Activated T-cell treated with anti-CD3 and anti-CD28 coated beads for 4 hours (primary cell): ENCODE measurements at places on chromosomes 16 and 17.

GRCh38 chr17:62967205-62967529, 1.1 kb downstream of the TANC2 start:
- no peak for DNase-seq

GRCh38 chr16:47731252-47731651, 270.1 kb downstream of the PHKB start:
- DNase-seq: no peak

DNA sequence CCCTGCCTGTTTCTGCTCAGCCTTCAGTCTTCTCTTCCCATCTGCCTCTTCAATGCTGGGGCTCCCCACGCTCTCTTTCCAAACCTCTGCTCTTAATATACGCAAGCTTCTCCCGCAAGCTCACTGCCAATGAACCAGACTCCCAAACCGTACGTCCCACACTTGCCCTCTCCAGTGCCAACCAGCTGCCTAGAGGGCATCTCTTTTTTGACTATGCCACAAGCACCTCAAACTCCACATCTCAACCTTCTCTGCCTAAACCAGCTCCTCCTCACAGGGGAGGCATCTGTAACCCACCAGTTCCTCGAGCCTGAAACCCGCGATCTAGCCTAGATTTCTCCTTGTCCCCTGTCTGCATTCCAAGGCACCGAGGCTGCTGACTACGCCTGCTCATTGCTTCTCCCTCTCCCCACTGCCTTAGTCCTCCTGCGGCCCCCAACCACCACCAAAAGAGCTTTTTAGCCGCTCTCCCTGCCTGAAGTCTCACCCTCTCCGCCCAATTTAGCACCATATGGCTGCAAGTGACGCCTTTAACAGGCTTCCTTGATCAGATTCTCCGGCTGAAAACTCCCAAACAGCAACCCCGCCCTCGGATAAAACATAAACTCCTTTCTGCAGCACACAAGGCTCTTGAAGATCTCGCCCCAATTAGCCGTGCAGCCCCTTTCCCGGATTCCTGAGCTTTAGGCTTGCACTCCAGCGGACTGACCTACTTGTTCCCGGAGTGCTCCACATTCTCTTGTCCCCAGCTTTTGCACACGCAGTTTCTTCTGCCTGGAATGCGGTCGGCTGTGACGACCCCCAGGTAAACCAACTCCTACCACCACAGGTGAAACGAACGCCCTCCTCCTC, 1.5 kb downstream of the GGA2 start:
- no peak for DNase-seq

DNA sequence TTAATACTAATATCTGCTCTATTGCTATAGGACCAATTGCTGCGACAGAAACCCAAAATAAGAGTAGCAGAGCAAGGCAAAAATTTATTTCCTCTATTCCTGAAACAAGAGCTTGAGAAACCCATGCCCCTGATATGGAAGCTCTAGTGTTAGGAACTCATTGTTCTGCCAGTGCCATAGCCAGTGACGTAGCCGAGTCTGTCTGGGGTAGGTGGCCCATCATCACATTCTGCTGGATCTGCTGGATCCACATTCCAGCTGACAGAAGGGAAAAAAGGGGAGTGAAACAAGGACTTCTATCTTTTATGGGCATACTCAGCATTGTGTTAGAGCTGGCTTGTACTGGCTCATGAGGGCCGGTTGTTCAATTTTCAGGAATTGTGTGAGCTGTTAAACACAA, 248.9 kb upstream of the MON1B start:
- DNase-seq: no peak

DNA sequence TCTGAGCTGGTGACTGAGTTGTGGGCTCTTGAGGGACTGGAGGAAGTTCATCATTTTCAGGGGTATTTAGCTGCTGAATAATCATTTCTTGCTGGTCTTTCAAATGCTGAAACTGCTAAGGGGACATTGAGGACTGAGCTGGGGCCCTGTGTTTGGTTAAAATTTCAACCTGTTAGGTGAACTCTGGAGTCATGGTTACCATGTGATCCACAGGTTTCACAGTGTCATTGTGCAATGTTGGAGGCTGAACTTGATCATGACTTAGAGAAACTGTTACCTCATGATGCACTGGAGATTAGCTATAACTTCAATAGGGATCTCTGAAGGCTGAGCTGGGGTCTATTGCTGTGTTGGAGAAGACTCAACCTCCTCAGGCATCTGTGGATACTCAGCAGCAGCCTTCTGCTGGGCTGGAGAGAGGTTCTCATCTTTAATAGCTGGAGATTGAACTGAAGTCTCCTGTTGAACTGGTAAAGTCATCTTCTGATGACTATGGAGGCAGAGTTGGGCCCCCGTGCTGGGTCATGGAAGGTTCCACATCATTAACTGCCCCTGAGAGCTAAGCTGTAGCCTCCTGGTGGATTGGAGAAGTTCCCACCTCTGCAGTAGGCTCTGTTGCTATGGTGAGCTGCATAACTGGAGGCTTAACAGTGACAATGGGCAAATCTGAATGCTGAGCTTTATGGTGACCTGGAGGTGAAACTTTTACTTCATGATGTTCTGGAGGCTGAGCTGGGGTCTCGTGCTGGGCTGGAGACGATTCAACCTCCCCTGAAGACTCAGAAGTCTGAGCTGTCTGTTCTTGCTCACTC, 15.2 kb downstream of the RDM1 start:
- DNase-seq: no peak
